ENCODE measurements at places on chromosomes 2 and 18. TPM values are rescaled to one million over a fixed set of nuclear protein-coding genes. Genes with fewer than 3 reads are reported as not detected.

DNA sequence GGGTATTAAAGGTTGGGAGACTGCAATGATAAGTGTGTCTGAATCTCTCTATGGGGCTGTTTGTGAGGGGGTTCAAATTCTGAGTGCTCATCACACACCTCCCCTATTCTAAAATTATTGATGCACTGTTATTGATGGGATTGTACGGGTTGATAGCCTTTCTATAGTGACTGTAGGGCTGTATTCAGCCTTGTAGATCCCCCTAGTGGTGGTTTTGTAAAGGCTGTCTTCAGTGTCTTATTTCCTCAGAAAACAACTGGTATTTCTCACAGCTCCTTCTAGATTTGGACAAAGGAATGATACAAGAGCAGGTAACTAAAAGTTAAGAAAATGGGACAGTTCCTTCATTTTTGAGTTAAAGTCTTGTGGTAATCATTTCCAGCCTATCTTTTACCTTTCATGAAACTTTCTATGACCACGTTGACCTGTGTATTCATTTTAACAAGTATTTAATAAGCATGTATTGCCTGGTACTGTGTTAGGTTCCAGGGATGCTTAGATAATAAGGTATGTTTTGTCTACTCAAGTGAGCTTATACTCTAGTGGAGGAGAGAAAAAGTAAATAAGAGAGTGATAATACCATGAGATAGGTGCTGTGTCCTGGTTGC is 21.2 kb downstream of the SMAD4 start:
- no peak for DNase-seq
- peaks cover 14% of the 10 kb centered on the region for H3K36me3 ChIP-seq
- peaks cover 12% of the 10 kb centered on the region for H3K4me1 ChIP-seq
- H3K4me3 ChIP-seq: no peak overlapping the region
- no peaks in the 10 kb centered on the region for H3K27me3 ChIP-seq

DNA sequence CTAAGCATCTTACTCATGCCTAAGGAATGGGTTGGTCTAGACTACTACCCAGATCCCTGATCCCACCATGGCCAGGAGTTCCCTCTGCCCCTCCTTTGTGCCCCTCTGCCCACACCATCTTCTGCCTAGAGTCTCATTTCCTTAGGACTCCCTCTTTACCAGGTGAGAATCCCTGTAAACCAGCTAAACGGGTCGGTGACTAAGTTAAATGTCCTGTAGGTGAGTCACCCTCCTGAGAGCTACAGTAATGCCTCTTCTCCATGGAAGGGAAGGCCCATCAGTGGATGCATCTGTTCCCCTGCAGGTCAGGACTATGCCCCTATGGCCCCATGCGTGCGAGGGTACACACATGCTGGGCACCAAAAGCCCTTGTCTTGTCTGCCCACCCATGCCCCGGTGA is 25.4 kb downstream of the PTGR3 start:
- DNase-seq: no peak
- no peak overlapping the region for H3K27ac ChIP-seq
- H3K4me1 ChIP-seq: no peaks in the 10 kb centered on the region
- H3K36me3 ChIP-seq: no peaks in the 10 kb centered on the region

DNA sequence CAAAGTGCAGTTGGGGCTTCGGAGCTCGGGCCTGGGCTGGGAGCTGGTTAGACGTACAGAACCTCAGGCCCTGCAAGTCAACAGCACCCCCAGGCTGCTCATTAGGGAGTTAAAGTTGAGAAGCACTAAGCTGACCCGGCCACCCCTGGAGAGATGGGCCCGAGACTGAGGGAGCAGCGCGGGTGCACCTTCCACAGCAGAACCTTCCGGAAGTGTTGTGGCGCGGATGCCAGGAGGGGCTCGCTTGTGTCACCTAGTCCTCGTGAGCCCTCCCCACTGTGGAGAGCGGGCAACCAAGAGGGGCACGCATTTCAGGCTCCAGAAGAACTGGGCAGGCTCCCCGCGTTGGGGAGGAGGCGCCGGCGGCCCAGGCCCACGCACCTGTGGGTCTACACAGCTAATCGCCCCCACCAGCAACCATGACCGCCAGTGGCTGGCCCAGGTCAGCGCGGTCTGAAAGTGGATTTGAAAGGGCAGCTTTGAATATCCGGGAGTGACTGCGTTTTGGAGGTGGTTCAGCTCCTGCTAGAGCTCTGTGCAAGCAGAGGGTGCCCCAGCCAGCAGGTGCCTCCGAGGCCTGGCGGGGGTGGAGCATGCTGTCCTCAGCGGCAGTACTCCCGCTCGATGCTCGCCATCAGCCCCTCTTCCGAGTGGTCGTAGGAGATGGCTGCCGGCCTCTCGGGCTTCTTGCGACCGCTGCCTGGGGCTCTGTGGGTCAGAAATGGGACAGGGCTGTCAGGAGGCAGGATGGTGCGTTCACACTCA is 15.1 kb downstream of the KLF11 start:
- H3K36me3 ChIP-seq: no peaks in the 10 kb centered on the region
- H3K27ac ChIP-seq: no peak overlapping the region
- no peak overlapping the region for H3K4me3 ChIP-seq
- H3K4me1 ChIP-seq: no peaks in the 10 kb centered on the region
- DNase-seq: no peak

GRCh38 chr18:62485684-62486083 is 37.1 kb upstream of the ZCCHC2 start:
- no peaks in the 10 kb centered on the region for H3K36me3 ChIP-seq
- no peak overlapping the region for H3K4me3 ChIP-seq
- no peaks in the 10 kb centered on the region for H3K4me1 ChIP-seq
- H3K27ac ChIP-seq: no peak overlapping the region

DNA sequence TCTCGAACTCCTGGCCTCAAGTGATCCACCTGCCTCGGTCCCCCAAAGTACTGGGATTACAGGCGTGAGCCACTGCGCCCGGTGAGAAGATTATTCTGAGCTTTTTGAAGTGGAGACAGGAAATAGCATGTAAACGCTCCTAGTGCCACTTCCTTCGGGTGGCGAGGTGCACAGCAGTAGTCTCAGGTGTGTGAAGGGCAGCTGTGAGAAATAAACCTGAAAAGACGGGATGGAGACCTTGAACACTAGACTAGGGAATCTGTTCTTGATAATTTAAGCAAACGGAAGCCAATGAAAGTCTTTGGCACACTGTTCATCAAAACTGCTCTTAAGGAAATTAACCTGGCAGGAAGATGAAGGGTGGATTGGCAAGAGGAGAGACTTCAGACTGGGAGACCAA is 439 bp upstream of the PLEKHH2 start:
- no peaks in the 10 kb centered on the region for H3K36me3 ChIP-seq
- H3K27ac ChIP-seq: no peak overlapping the region
- H3K4me3 ChIP-seq: peak overlapping the region; percentile 75
- DNase-seq: no peak
- no peaks in the 10 kb centered on the region for H3K4me1 ChIP-seq
- H3K27me3 ChIP-seq: peaks cover 9% of the 10 kb centered on the region

- DNase-seq: no peak
- H3K27me3 ChIP-seq: no peaks in the 10 kb centered on the region
- H3K27ac ChIP-seq: no peak overlapping the region
- no peaks in the 10 kb centered on the region for H3K4me1 ChIP-seq
Observed at GRCh38 chr2:43103093-43103404, 123.4 kb downstream of the ZFP36L2 start.

- no peaks in the 10 kb centered on the region for H3K27me3 ChIP-seq
- no peak for DNase-seq
- no peaks in the 10 kb centered on the region for H3K36me3 ChIP-seq
- no peaks in the 10 kb centered on the region for H3K4me1 ChIP-seq
- H3K4me3 ChIP-seq: no peak overlapping the region
Observed at GRCh38 chr2:229454934-229455631, 184.0 kb upstream of the PID1 start.

- H3K4me1 ChIP-seq: no peaks in the 10 kb centered on the region
Observed at GRCh38 chr2:24907116-24907515, 12.9 kb downstream of the ADCY3 start.

- no peaks in the 10 kb centered on the region for H3K36me3 ChIP-seq
- no peak for DNase-seq
- H3K27me3 ChIP-seq: no peaks in the 10 kb centered on the region
Observed at GRCh38 chr2:73089270-73090030, 17.9 kb upstream of the SFXN5 start.

DNA sequence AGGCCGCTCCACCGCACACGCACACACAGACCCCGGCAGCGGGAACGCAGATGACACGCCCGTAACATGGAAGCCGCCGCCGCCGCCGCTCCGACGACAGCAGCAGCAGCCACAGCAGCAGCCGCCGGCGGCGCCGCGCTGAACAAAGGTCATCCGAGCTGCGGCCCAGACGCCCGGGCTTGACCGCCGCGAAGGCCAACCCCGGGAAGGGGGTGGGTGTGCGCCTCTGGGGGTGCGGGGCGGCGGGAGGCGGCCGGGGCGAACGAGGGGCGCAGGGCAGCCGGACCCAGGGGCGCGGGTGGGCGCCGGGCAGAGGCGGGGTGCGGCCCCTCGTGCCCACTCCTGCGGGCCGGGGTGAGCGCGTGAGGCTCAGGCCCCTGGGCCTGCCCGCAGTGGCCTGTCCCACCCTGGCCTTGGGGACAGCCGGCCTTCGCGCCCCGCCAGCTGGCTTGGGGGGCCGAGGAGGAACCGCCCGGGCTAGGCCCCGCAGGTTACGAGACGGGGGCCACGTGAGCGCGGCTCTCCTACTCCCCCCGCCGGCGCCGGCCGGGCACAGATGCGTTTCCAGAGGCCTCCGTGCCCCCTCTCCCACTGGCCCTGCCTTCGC is 1.0 kb upstream of the ZNF532 start:
- no peak overlapping the region for H3K4me3 ChIP-seq
- no peak overlapping the region for H3K27ac ChIP-seq
- H3K4me1 ChIP-seq: no peaks in the 10 kb centered on the region

DNA sequence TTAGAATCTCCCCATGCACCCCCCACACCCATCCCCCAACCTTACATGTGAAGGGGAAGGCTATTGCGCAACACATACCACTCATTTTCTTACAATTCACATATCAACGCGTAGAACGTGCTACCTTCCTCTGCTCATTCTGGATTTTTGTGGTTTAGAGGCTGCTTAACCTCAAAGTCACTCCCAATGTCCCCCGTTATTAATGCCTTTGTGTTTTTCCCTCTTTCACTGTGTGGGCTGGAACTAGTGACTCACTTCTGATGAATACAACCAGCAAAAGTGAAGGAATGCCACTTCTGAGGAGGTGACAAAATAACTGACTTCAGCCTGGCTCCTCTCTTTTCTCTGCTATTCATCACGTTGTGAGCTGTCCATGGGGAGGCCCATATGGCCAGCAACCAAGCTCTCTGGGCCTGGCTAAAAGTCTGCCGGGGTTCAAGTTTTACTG is 342.5 kb upstream of the NXPH2 start:
- no peak overlapping the region for H3K4me3 ChIP-seq
- no peak for DNase-seq
- no peaks in the 10 kb centered on the region for H3K27me3 ChIP-seq
- H3K36me3 ChIP-seq: no peaks in the 10 kb centered on the region
- H3K4me1 ChIP-seq: no peaks in the 10 kb centered on the region
- H3K27ac ChIP-seq: no peak overlapping the region

DNA sequence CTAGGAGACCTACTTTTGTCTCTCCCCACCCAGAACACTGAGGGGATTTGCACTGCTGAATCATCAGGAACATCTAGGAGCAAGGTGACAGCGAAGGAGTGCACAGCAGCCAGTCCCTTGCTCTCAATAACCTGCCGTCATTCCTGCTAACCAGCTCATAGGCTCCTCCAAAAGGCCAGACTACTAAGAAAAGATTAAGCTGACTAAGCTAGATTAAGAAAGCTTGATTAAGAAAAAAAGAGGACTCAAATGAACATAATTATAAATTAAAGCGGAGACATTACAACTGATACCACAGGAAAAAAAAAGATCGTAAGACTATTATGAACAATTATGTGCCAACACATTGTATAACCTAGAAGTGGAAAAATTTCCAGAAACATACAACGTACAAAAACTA is 1254.8 kb upstream of the CHAC2 start:
- H3K4me1 ChIP-seq: no peaks in the 10 kb centered on the region
- no peak overlapping the region for H3K27ac ChIP-seq
- DNase-seq: no peak
- H3K27me3 ChIP-seq: no peaks in the 10 kb centered on the region
- no peak overlapping the region for H3K4me3 ChIP-seq

- no peaks in the 10 kb centered on the region for H3K36me3 ChIP-seq
- DNase-seq: no peak
- H3K4me3 ChIP-seq: no peak overlapping the region
- H3K4me1 ChIP-seq: no peaks in the 10 kb centered on the region
Observed at GRCh38 chr2:3643371-3644245, 14.4 kb upstream of the ALLC start.

The RIT2 gene
- polyA plus RNA-seq: not detected

The LHCGR gene
- polyA plus RNA-seq: not detected

The SP9 gene
- polyA plus RNA-seq: not detected

The CCDC102B gene
- polyA plus RNA-seq: 4.7 TPM

The SPHKAP gene
- not detected for polyA plus RNA-seq

The MALT1 gene
- 41.4 TPM for polyA plus RNA-seq

Measured in CD8-positive, alpha-beta memory T cell (primary cell).